RPMI7951 (cell line): ENCODE measurements at places on chromosomes 6 and 20. TPM values are rescaled to one million over a fixed set of nuclear protein-coding genes. Genes with fewer than 3 reads are reported as not detected.
A peak's percentile ranks its signal among the peaks of the same experiment; 100 is the strongest.

GRCh38 chr6:111838749-111839484 is 34.3 kb downstream of the FYN start:
- DNase-seq, result no peak

Gene SCUBE3
- total RNA-seq, result 0.10 and 0.24 TPM in 2 replicates

DNA sequence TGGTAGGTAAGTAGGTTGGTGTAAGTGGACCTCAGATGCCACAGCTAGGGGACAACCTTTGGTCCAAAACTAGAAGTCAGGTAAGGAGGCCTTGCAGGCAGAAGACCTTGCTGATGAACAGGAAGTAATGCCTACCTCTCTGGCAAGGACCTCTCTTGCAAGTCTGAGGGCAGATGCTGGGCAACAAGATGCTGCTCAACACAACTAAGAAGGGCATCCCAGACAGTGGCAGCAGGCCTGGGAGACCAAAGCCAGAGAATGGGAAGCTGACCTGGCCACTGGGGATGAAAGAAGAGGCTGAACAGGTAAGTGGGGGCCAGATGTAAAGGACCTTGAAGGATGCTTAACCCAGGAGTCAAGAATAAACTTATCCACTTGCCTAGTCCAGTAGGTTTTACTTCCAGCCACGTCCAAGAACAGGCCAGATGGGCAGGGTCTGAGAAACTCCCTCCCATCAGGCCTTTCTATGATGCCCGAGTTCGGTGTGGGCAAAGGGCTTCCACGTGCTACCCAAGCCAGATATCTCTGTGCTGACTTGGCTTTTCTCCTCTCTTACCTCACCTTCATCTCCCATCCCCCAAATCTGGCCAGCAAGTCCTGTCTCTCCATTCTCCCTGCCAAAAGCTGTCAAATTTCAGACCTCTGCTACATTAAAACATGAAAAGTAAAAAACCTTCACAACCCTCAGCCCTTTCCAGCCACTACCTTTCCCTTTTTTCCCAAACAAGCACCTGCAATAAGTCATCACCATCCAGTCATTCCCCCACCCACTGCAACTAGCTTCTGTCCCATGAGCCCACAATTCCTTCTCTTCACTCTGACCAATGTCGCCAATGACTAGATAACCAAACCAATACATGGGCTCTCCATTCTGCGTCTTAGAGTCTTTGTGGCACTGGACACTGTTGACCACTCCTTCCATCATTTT is 11.5 kb upstream of the PLCG1 start:
- DNase-seq, result no peak

DNA sequence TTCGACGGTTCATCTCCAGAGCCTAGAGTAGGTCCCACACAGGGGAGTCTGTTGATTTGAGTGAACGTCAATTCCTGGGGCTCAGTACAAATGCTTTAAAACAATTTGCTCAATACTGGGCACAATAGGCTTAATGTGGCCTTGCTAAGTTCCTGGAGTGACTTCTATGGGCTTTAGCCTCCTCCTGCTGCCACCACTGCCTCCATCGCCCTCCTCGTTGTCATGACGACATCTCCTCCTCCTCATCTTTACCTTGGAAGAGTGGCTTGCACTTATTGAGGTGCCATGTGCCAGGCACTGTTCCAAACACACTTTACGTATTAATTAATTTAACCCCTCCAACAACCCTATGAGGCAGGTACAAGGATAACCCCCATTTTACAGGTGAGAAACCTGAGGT is 11.8 kb upstream of the ZMYND8 start:
- no peak for DNase-seq

Gene MCCD1
- total RNA-seq, result not detected in 2 replicates

Gene RTN4IP1
- total RNA-seq, result 14.6 and 15.7 TPM in 2 replicates

DNA sequence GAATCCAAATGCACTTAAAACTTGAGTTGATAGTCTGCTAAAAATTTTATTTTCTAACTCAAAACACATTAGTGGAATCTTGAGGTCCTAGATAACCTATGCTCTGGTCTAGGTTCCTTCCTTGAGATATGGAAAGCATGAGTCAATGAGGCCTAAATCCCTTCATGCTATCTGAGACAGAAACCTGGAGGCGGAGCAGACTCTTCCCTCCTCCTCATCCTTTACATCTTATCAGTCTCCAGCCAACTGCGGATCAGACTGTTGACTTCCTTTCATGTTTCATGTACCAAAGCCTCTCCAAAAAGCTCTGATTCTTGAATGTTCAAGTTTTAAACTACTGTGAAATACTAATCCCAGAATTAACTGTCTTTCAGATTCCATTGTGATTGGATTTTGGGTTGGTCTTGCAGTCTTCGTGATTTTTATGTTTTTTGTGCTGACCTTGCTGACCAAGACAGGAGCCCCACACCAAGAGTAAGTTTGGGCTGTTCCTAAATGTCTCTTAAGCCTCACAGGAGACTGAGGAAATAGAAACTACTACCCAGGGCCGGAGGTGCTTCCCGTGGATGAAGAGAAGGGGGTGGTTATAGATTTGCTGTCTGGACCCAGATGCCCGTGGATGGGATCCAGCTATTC is 29.1 kb downstream of the MRAP2 start:
- DNase-seq, result no peak

DNA sequence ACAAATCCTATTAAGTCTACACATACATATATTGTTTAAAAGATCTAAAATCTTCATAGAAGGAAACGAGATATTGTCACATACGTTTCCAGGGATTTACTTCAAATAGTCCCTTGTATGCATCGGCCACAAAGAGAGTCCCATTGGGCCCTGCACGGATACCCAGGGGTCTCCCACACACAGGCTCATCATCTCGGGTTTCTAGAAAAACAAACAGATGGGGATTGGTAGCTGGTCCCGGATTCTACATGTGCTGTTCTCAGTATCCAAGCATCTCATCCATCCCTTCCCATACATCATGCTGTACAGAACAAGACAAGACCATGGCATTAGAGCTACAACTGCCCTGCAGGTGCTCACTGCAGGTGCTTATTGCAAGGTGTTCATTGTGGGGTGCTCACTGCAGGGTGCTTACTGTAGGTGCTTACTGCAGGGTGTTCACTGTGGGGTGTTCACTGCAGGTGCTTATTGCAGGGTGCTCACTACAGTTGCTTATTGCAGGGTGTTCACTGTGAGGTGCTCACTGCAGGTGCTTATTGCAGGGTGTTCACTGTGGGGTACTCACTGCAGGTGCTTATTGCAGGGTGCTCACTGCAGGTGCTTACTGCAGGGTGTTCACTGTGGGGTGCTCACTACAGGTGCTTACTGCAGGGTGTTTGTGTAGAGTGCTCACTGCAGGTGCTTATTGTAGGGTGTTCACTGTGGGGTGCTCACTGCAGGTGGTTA is 21.0 kb downstream of the APMAP start:
- no peak for DNase-seq

DNA sequence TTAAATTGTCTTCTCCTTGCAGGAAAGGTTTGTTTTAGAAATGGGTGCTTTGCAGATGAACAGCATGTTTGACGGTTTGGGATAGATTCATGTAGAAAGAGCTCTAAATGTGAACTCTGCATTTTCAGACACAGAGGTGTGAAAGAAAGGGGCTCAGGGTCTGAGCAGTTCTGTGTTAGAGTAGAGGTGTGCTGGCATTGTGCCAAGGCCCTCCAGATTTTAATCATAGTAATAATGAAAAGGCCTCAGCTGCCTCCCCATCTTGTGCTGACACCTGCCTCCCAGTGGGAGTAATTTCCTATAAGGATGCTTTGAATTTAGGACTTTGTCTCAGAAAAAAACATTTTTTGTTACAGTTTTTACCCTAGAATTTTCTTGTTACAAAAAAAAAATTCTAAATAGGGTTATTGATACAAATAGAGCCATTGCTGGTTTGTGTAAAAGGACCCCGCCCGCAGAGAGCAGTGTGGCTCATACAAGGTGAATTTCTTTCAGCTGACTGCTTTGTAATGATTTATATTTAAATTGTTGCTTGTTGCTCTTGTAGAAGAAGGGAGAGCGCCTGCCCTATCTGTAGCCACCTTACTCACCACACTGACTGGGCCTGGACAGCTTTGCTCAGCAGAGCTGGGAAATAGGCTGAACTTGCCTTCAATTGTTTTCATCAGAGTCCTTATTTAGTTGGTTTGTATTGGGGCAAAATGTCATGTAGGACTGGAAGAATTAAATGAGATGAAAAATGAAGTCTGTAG is 294.5 kb downstream of the ZFAND3 start:
- no peak for DNase-seq

GRCh38 chr6:32568561-32568960 is 21.1 kb downstream of the HLA-DRB1 start:
- DNase-seq, result no peak

- no peak for DNase-seq
These were observed 6.7 kb upstream of the LCA5 start for GRCh38 chr6:79543886-79544285.

DNA sequence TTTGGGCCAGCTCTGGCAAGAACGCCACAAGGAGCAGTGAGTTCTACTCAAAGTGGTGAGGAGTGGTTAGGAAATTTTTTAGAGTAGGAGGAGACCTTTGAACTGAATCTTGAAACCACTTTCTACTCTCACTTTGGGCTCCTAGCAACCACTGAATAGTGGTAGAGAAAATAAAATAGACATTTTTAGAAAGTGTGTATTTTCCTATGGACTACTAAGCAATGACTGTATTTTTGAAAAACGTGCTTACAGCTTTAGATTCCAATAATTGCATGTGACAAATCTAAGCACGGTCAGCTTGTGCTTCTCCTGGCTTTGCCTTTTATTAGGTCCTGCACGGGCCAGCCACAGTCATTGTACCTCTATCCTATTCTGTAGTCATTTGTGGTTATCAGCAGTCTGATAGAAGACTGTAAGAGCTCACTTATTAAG is 8.7 kb upstream of the IFNGR1 start:
- DNase-seq, result no peak

DNA sequence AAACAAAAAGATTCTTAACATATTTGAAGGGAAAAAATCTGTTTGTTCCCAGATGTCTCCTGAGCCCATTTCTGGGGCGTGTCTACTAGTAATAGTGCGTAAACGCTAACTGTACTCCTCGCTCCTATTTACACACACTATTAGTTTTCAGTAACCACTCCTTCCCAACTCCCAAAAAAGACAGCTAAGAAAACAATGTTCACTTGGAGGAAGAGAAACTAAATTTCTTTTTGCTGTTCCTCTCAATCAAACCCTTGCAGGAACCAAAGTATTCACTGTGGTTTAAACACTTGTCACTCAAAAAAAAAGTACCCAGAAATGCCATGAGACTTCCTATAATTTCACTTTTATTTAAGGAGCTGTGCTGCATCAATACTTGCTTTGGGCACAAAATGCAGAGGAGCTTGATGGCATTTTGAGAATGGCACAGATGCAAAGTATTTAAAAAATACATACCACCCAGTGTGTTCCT is 118.2 kb downstream of the BACH2 start:
- no peak for DNase-seq

- no peak for DNase-seq
These were observed 46.2 kb upstream of the CEP85L start for GRCh38 chr6:118697554-118697953.

- peak; percentile 24 for DNase-seq
These were observed 714.0 kb downstream of the MAFB start for GRCh38 chr20:39974966-39975501.

DNA sequence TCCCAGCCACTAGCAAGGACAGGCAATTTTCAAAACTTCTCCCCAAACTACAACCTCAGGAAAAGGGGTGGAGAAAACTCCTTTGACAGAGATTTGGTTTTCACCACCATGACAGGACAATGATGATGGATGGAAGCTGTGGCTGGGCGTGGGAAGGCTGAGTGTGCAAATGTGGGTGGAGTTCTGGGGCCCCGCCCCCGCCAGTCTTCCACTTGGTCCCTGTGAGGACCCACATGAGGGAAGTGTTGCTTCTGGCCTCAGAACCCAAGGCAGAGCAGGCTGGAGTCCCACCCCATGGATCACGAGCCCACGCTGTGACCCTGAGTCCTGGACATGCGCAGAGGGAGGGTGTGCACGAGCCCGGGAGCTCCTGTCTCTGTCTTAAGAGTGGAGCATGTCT is 21.5 kb upstream of the MRGBP start:
- DNase-seq, result peak; percentile 21

DNA sequence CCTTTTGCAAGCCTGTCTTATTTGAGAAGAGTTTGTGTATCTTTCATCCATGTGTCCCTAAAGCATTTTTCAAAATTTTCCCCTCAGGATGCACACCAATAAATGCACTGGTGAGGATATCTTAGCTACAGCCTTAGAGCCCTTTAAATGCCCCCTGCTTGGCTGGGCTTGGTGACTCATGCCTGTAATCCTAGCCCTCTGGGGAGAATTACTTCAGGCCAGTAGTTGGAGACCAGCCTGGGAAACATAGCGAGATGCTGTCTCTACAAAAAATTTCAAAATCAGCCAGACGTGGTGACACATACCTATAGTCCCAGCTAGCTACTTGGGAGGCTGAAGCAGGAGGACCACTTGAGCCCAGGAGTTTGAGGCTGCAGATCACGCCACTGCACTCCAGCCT is 33.8 kb upstream of the PLCB4 start:
- peak; percentile 97 for DNase-seq

DNA sequence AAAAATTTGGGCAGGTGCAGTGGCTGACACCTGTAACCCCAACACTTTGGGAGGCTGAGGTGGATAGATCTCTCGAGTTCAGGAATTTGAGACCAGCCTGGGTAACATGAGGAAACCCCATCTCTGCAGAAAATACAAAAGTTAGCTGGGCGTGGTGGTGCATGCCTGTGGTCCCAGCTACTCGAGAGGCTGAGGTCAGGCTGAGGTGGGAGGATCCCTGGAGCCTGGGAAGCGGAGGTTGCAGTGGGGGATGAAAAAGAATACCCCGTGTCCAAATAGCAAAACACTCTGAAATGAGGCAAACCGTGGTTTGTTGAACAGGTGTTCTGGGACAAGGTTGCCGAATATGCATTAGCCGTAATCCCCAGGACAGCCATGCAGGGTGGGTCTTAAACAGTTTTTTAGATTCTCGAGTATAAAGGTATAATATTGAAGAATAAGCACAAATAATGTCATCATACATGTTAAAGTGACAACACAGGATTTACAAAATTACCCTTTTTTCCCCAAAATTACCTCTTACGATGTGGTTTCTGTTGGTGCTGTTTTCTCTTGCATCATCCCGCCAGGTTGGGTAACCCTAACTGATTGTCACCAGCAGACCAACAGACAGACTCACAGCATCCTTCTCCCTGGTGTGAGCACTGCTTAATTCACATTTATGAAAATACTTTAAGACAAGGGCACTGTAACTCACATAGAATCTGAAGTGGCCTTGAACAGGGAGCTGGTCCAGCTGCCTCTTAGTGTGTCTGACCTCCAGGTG is 9.1 kb downstream of the DNAJC5 start:
- DNase-seq, result no peak

Gene GNRH2
- total RNA-seq, result not detected in 2 replicates

Gene INSM1
- total RNA-seq, result under 0.01 and 0.10 TPM in 2 replicates

Gene CD40
- 0.72 and 1.7 TPM in 2 replicates for total RNA-seq

- DNase-seq, result no peak
These were observed 60.7 kb upstream of the SMLR1 start for GRCh38 chr6:130766239-130767144.

Gene CLPSL2
- total RNA-seq, result not detected in 2 replicates

- DNase-seq, result peak; percentile 68
These were observed 70.0 kb downstream of the PTPN1 start for GRCh38 chr20:50580016-50580747.

DNA sequence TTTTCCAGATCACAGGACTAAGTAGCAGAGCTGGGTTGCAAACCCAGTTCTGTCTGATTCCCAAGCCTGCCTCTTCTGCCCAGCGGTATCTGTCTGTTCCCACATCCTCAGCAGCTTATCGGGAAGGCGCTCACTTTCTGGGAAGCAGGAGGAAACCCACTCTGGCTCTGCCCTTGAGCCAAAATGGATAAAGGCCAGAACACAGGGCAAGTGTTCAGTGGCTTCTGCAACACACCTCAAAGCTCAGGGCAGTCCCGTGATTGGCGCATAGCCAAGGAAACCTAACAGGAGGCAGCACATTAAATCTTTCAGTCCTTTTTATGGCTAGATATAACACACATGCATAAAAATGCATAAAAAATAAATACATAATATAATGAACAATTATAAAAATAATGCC is 262.2 kb downstream of the NRN1 start:
- DNase-seq, result no peak
